ENCODE measurements at places on chromosomes 7 and 10.
A peak's percentile ranks its signal among the peaks of the same experiment; 100 is the strongest.

DNA sequence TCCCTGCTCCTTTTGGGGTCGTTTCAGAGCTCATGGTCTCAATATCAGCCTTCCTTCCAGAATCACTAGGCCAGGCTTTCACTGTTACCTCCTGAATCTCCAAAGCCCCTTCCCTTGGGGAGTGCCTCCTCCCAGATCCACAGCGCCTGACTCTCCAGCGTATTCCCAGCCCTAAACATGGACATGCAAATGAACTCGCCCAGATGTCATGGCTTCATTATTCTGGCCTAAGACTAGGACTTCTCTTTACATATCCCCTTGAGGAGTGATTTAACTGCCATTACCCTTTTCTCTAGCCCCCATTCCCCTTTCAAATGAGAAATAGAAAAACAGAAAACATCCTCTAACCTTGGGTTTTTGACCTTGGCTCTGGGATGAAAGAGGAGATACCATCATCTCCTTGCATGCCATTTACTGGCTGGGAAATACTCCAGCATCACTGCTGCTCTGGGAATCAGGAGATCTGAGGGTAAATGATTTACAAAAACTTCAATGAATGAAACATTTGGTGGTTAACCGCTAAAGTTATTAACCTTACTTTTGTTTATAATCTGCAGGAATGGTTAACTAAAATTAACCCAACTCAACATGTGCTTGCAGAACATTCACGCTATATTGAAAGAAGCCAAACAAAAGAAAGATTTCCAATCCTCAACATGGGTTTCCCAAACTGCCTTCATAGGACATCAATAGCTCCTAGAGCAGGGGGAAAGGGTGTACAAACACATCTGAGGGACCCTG, 37.0 kb downstream of the FAM171A1 start:
- DNase-seq: no peak

DNA sequence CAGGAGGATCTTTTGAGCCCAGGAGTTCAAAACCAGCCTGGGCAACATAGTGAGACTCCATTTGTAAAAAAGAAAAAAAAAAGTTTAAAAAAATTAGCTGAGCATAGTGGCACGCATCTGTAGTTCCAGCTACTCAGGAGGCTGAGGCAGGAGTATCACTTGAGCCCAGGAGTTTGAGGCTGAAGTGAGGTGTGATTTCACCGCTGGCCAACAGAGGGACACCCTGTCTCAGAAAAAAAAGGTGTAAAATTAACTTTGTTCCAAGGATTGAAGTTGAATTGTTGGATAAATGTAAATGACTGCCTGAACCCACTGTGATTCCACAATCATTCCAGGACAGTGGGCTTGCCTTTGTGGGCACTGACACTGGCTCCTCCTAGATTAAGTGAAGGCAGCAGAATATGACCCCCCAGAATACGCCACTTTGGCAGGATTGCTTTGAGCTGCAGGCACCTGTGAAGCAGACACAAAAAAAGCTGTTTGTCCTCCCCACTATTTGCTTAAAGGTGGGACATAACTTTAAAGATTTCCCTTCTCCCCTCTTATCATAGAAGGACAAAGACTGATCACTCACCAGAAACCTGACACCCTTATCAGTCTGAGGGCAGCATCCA, 57.2 kb upstream of the FOXI2 start:
- DNase-seq: no peak

GRCh38 chr7:74023092-74023536, 4.9 kb upstream of the ELN start:
- DNase-seq: peak; percentile 70

GRCh38 chr10:80516506-80517075, 21.1 kb upstream of the SH2D4B start:
- DNase-seq: no peak

GRCh38 chr7:34123316-34123715, 218.0 kb downstream of the BMPER start:
- no peak for DNase-seq

GRCh38 chr10:110985497-110986275, 66.3 kb downstream of the SHOC2 start:
- DNase-seq: no peak

DNA sequence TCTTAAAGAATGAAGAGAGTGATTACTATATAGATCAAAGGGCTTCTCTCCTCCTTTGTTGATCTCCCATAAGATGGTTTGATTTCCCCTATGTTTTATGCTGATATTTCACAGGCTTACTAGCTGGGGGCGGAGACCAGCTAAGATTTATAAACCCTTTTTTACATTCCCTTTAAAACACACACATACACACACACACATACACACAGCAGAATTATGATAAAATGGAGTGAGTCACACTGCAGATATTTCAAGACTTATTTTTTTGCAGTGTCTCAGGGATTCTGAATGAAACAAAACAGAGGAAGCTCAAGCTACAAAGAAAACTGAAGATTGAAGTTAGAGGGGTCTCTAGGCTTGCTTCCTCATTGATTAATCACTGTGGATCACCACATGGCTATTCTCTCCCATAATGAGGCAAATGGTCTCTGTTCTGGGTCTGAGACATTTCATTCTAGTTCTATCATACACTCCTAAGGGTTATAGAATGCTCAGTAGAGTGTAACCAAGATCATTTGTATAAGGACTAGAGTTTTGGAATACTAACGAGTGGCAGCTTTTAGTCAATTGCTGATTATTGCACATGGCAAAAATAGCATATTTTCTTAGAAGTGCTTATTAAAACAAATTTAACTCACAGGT, 18.6 kb downstream of the INA start:
- no peak for DNase-seq
